ENCODE measurements at places on chromosomes 13 and 19. TPM values are rescaled to one million over a fixed set of nuclear protein-coding genes. Genes with fewer than 3 reads are reported as not detected.

DNA sequence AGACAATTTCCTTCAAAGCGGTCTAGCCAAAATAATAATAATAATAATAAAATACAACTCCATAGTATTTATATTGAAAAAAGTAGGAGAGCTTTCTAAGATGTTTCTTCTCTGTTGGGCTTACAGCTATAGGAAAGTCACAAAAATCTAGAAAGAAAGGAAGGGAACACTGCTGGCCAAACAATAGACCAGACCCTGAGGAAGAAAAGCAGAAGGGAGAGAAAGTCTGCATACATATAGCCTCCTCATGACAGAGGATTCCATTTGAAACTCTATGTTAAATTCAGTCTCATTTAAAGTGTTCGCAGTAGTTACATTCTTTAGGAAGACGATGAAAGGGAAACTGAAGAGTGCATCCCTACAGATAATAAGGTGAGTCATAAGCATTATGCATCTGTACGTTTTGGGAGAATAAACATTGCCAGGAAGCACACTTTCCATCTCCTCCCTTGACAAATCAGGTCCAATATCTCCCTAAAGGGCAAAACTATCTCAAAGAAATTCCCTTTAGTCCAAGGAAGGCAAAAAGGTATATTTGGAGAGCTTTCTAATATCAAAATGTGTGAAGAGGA lies 86.5 kb downstream of the PCDH9 start:
- no peak for DNase-seq

Gene ZNF587B
- 24.4 TPM for total RNA-seq

GRCh38 chr19:6721138-6721474 lies 656 bp upstream of the C3 start:
- DNase-seq: no peak

DNA sequence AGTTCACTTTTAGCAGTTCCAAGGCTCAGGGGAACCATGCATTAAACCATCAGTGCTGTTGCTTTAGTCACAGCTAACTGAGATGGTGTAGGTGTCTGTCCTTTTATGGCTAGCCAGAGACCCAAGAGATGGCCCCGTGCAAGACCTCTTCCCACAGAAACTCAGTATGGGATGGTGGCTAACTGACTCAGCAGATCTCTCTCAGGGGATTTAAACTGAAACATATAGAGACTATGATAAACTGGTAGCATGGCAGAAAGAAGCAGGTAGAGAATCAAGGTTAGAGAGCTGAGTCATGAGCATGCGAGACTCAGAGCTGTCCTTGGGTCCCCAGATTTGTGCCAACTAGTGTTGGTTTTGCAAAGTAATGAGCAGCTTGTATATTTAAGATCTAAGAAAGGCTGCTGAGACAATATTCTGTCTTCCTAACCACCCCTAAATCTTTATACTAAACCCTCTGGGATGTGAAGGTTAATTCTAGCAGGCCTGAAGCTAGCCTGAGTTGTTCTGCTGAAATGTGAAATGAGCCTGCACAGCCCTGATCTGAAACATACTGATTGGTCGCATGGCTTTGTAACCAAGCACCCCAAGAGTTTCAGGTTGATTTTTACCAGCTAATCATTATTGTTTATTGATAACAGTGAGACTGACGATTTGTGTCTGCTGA lies 6.5 kb upstream of the SCEL start:
- no peak for DNase-seq

DNA sequence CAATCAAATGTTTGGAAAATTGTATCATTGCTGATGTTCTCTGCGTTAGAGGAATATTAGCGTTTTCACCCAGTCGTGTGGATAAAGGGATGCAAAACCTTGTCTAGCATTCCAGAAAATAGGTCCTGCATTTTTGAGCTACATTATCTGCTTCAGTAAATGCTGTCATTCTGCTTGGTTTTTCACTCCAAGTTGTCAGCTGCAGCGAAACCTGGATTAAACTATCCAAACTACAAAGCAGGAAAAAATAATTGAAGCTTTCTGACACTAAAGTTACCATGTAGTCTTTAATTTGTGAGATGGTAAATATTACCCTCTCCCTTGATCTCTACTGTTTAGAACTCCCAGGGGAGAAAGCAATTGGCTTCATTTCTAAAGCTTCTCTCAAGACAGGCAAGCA lies 1795.5 kb upstream of the PRR20A start:
- DNase-seq: no peak

DNA sequence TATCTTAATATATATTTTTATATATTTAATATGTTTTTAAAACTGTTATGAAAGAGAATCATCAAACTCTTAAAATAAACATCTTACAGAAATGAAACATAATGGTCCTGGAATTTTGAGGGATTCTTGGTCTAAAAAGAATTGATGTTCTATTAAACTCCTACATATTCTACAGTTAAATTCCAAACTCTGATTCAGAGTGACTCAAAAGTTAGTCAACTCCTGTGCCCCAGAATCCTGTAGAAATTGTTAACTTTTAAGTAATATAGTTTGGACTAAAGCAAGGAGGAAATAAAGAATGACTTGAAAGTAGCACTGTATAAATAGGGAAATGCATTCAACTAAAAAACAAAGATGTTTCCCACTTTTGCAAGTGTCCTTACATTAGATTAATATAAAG lies 47.7 kb downstream of the FNDC3A start:
- DNase-seq: no peak

- DNase-seq: no peak
Observed at GRCh38 chr19:20315543-20315942, 148.5 kb downstream of the ZNF486 start.

Gene GPC5
- 4.1 TPM for total RNA-seq

- no peak for DNase-seq
Observed at GRCh38 chr13:109529964-109530363, 256.4 kb downstream of the IRS2 start.
